Hematopoietic multipotent progenitor cell treated with erythropoietin and hydrocortisone succinate and interleukin-3 and kit ligand, for 8 days (in vitro differentiated cells): ENCODE measurements at places on chromosomes 6 and 20.

- DNase-seq, result no peak
Observed at GRCh38 chr6:142407685-142408273, 106.0 kb downstream of the ADGRG6 start.

- DNase-seq, result no peak
Observed at GRCh38 chr6:111573892-111574797, 31.5 kb downstream of the TRAF3IP2 start.

GRCh38 chr6:83597511-83597910 lies 85.2 kb downstream of the PRSS35 start:
- DNase-seq, result no peak

GRCh38 chr6:152267967-152268845 lies 369.0 kb downstream of the SYNE1 start:
- DNase-seq, result peak; percentile 53

DNA sequence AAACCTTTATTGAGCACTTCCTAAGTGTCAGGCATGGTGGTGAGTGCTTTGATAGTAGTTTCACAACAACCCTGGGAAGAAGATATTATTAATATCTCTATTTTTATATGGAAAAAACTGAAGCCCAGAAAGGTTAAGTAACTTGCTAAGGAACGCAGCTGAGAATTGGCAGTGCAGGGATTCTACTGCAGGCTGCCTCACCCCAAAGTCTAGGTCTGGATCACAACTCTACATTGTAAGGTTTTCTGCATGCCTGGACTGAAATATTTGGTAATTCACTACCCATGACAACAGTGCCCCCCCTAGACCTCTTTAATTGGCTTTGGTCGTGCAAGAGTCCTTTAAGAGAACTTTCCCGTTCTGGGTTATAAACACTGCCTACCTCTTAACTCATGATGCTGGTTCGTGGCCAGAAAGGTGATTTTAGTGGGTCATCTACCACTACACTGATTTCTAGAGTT lies 67.1 kb upstream of the KCNQ5 start:
- DNase-seq, result no peak

- DNase-seq, result no peak
Observed at GRCh38 chr6:130524552-130524951, 158.7 kb downstream of the TMEM200A start.

GRCh38 chr6:134544737-134545136 lies 226.8 kb upstream of the SGK1 start:
- DNase-seq, result no peak

DNA sequence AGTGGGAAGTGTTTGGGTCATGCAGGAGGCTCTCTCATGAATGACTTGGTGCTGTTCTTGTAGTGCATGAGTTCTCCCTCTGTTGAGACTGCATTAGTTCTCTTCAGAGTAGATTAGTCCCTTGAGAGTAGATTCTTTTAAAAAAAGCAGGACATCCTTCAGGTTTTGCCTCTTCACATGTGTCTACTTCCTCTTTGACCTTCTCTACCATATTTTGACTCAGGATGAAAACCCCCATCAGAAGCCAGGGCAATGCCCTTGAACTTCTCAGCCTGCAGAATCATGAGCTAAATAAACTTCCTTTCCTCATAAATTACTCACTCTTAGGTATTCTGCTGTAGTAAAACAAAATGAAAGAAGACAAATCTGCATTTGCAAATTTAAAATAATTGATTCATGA lies 170.3 kb downstream of the CD109 start:
- peak; percentile 0 for DNase-seq

DNA sequence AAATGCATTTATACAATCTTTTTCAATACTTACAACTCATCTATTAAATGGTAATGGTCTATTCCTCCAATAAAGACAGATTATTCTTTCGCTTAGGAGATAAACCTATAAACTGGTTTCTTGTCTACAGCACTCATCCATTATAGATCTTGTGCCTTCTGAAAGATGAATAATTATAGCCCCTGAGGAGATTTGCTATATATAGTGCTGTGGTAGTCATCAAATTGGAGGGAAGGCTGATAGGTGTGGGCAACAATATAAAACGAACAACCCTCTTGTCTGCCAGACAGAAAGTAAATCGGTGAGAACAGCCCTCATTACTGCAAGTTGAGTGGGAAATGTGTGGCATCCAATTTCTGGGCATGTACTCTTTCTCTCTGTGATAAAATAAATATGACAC lies 292.5 kb upstream of the CNR1 start:
- no peak for DNase-seq

DNA sequence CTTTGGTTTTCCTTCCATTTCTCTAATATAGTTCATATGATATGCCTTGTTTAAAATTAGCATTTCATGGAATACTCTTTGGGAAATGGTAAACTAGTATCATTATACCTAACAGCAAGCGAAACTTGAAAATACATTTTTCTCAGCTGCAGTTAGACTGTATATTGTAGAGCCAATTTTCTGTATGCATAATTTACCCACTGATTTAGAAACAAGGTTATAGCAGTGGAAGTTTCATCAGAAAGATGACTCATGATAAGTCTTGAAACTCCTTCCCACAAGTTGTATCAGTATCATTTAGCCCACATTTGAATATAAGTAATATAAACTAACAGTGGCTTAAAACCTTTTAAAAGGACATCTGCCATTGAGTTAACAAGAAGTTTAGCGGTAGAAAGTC lies 164.8 kb upstream of the BMP5 start:
- DNase-seq, result no peak

- no peak for DNase-seq
Observed at GRCh38 chr6:110410511-110410910, 4.9 kb downstream of the DDO start.

- DNase-seq, result no peak
Observed at GRCh38 chr20:33751775-33752174, 20.0 kb downstream of the ZNF341 start.

DNA sequence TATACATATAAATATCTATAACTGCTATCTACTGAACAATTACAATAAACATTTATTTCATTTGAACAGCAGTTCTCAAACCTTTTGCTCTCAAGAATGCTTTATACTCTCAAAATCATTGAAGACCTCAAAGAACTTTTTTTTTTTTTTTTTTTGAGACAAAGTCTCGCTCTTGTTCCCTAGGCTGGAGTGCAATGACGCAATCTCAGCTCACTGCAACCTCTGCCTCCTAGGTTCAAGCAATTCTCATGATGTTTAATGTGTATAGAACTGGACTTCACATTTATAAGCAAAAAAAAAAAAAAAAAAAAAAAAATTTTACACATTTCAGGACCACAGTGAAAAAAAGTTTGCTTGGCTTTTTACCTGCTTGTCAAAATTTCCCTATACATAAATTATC lies 11.7 kb downstream of the UBE2V1 start:
- no peak for DNase-seq
